ENCODE measurements at places on chromosomes 3 and 15.

GRCh38 chr15:27268923-27269322 is 297.9 kb downstream of the GABRG3 start:
- no peak for DNase-seq

GRCh38 chr15:88006146-88006545 is 250.4 kb downstream of the NTRK3 start:
- DNase-seq: no peak

DNA sequence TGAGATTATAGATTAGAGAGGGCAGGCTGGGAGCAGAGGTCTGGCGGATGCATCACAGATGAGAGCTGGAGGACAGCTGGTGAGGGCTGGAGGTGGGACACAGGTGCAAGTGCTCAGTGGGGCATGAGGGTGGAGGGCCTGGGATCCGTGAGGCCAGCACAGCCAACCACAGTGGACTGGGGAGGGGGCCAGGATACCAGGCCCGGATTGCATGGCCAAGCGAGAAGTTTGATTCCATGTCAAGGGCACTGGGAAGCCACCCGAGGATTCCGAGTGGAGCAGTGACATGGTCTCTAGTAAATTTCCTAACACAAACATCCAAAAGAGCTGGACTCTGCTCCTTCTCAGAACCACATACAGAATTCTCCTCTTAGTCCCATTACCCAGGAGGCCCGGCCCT is 44.0 kb upstream of the SLC41A3 start:
- no peak for DNase-seq

GRCh38 chr3:49536875-49537533 is 17.3 kb upstream of the BSN start:
- DNase-seq: no peak

GRCh38 chr15:25439369-25439836 is 579 bp upstream of the UBE3A start:
- DNase-seq: no peak

GRCh38 chr15:38153781-38154180 is 98.9 kb upstream of the SPRED1 start:
- DNase-seq: no peak

DNA sequence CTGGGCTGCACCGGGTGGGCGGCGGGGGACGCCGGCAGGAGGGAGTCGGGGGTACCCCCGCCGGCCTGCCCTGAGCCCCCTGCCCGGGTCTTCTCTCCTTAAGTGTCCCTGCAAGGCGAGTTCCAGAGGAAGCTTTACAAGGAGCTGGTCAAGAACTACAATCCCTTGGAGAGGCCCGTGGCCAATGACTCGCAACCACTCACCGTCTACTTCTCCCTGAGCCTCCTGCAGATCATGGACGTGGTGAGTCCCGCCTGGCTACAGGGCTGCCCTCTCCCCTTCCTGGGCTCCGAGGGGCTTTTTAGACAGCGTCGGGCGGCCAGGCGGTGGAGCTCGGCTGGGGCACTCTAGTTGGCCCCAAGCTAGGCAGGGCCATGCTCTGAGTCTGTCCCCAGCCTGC is 480 bp downstream of the CHRNA7 start:
- no peak for DNase-seq

DNA sequence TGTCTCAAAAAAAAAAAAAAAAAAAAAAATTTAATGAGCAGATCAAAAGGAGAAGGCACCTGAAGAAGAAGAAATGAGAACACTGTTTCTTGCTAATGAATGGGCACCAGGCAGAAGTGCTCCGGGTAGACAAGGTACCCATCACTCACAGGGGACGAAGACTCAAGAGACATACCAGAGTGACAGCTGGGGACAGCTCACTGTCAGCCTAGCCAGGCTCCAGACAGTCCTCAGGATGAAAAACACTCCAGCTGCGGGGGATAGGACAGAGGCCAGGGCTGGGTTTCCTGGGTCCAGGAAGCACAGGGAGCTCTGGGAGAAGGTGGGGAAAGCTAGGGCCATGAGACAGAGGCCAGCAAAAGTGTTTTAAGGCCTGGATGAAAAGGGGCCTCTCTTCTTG is 48.5 kb upstream of the PARL start:
- DNase-seq: no peak

DNA sequence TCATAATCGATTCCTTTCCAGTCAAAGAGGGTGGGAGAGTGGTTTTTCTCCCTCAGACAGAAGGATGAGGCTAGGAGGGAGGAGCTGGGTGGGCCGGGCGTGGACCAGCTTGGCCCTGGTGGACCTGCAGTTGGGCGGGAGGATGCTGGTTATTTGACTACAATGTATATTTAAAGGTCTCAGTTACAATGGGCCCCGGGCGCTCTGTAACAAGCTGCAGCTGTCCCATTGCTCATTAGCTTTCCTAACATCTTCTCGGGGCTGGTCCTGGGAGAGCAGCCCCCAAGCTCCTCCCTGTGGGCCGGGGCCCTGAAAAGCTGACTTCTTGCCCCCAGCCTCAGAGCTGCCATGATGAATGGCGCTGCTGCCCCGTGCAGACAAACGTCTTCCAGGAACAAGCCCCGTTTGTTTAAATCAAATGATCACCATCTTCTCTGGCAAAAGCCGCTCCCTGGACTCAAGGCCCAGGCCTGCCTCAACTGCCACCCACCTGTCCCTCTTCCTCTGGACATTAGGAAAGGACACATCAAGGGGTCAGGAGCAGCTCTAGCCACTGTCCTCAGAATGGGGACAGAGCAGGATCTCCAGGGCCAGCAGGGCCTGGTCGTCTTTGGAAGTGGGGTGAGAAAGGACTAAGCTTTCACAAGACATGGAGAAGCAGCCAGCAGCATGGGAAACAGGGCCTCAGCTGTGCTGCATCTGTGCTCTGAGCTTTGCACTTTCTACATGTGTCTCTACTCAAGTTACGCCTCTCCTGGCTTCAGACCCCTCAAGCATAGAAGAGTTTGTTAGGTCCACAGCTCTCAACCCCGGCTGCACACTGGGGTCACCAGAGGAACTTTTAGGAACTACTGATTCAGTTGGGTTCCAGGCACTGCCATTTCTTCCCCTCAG is 38.6 kb downstream of the MAGEF1 start:
- DNase-seq: no peak

DNA sequence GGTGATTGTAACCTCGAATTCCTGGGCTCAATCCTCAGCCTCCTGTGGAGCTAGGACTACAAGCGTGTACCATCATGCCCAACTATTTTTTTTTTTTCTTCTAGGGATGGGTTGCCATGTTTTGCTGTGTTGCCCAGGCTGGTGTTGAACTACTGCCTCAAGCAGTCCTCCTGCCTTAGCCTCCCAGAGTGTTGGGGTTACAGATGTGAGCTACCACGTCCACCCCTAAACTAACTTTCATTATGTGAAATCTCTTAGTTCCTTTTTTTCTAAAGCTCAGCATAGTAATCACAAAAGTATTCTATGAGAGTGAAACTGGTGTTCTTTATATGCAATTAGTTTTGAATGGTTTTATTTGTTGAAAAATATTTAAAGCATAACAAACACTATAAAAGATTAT is 92.1 kb downstream of the XRN1 start:
- DNase-seq: no peak

DNA sequence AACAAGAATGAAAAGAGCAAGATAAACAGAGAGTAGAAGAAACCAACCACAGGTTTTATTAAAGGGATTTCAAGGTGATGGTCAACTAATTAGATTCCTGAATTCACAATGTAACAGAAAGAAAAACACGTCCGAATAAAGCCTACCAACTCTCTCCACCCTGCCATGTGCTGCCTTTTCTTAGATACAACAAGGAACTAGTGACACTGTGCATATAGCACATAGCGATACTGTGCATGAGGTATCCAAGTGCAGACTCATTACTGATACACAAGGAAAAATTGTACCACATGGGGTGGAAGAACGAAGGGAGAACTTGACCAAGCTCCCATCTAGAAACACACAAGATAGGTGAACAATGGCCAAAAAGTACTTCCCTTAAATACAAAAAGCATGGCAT is 154.6 kb downstream of the MAGI1 start:
- no peak for DNase-seq

- no peak for DNase-seq
Observed at GRCh38 chr3:77160931-77161497, 121.1 kb downstream of the ROBO2 start.

DNA sequence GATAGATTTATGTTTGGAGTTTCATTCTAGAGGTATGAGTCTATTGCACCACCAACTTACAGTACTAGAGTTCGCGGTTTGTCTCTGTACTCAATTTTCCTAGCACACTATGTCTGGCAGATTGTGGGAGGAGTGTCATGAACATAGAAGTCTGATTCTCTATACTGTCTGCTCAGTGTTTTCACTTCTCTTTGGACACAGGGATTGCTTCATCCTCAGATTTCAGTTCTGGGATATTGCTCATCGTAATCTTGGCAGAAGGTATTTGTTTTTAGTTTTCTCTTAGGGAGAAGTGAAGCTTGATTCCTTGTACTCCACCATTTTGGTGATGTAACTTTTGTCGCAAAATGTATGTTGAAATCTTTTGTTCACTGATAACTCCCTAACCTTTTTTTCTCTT is 27.8 kb upstream of the AZI2 start:
- peak; percentile 78 for DNase-seq

DNA sequence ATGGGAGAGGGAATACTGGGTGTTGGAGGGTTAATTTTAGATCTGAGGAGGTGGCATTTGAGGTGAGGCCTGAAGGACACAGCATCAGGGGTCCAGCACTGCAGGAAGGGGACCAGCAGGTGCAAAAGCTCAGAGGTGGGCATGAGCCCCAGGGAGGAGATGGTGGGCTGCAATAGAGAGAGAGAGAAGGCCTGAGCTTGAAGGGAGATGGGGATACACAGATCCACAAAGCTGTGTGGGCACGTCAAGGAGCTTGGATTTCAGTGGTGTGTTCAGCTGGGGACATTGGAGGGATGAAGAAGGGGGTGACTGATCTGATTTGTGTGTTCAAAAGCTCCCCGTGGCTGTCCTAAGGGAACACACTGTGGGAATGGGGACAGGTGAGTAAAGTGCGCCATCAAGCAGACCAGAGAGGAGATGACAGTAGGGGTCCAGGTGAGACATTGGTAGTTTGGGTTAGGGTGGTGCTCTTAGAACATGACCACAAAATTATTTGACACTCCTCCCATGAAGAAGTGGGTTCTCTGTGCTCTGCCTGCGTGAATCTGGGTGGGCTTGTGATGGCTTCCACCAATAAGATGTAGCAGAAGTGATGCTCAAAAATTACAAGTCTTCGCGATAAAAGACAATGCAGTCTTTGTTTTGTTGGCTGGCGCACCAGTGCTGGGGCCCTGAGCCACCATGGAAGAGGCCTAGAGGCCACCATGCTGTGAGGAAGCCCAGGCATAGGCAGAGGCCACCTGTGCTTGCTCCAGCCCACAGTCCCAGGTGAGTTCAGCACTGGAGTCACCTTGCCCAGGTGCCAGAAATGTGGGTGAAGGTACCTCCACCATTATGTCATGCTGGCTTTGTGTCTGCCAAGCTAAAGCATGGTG is 1.9 kb upstream of the WNT7A start:
- no peak for DNase-seq

- no peak for DNase-seq
Observed at GRCh38 chr15:50758712-50759205, 6.7 kb downstream of the SPPL2A start.

DNA sequence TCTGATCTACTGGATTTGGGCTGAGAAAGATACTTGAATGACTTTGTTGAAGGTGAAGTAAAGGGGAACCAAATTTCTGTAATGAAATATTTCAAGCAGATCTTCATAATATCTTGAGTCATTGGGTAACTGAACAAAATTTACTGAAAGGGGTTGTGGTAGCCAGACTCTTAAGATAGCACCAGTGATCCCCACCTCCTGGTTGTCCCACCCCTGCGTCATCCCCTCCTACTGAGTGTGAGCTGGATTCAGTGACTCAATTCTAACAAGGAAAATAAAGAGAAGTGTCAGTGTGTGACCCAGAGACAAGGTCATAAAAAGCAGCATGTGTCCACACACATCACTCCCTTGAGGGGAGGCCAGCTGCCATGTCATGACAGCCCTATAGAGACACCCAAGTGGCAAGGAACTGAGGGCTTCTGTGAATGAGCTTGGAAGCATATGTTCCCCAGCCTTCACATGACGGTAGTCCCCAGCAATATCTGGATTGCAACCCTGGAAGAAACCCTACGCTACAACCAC is 107.1 kb downstream of the MECOM start:
- no peak for DNase-seq

DNA sequence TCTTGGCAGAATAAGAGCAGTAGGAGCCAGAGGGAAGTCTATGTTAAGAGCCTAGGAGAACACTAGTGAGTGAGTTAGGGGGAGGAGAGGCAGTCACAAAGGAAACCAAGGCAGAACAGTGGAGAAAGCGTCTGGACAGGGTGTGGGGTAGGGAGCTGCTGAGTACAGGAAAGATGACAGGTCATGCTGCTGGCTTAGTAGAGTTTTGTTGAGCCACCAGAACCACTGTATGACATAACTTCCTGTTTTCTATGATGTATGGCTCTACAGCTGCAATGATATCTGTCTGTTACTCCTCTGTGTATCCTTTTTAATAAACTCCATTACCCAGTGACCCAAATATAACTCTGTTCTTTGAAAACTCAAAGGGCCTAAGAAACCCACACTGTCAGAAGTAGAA is 10.6 kb upstream of the STT3B start:
- DNase-seq: no peak

DNA sequence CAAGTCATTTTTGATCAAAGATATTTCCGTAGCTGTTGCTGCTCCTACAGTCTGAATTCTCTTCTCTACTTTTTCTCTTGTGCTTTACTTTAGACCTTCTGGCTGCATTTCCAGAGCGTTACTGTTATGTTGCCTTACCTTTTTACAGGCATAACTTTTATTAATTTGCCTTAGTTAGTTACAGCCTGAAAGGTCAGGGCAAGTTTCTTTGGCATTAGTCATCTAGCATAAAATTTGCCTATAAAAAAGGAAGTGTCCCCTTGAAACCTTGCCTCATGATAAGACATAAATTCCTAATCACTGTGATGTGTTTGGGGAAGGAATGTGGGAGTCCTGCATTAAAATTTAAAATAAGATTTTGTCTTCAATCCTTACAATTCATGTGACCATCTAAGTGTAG is 618.5 kb downstream of the NR2F2 start:
- DNase-seq: no peak

- no peak for DNase-seq
Observed at GRCh38 chr3:5197022-5197421, 9.5 kb downstream of the EDEM1 start.

DNA sequence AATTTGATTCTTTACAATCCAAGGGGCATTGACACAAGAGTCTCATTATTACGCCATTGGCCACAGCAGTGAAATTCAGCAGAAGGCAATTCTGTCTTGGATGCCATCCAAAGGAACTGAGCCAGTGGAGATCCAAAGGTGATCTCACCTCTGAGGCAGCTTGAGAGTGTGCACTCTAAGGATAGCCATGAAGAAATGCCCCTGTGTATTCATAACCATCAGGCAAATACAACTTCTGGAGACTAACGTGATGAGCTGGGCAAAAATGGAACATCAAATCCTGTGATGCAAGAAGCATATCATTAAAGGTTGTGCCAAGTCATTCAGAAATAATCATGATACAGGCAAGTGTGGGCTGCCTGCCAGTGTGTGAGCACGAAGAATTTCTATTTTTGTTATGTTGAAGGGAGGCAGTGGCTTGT is 41.4 kb downstream of the ROBO2 start:
- DNase-seq: peak; percentile 75

Measured in fibroblast of the conjunctiva (primary cell).